ENCODE measurements at places on chromosomes 6 and 20. TPM values are rescaled to one million over a fixed set of nuclear protein-coding genes. Genes with fewer than 3 reads are reported as not detected.

VWA7 gene
- 6.4 TPM for total RNA-seq

GPSM3 gene
- 223 TPM for total RNA-seq

SLC17A9 gene
- 69.7 TPM for total RNA-seq

PRR18 gene
- not detected for total RNA-seq

C6orf163 gene
- total RNA-seq, result 1.5 TPM

TMEM217 gene
- 3.2 TPM for total RNA-seq

GHRH gene
- total RNA-seq, result not detected

BPI gene
- total RNA-seq, result not detected

DNA sequence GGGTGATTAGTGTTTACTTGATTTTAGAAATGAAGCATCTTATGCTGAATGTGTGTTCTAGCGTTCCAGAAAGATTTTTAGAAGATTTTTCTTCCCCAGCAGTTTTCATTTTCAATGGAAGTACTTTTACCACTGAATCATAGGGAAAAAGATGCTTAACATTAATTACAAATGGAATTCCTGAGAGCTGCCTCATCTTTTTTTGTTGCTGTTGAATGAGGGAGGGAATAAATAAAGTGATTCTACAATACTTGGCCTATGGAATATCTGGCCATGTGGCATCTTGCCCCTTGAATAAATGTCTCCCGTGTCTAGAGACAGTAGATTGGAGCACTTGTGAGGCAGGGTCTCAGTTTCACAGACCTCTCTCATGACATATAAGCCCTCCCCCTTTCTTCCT is 44.1 kb upstream of the SLC22A1 start:
- no peak overlapping the region for H3K27ac ChIP-seq
- no peak for DNase-seq
- no peak overlapping the region for H3K4me3 ChIP-seq
- no peaks in the 10 kb centered on the region for H3K27me3 ChIP-seq
- peaks cover 72% of the 10 kb centered on the region for H3K36me3 ChIP-seq

DNA sequence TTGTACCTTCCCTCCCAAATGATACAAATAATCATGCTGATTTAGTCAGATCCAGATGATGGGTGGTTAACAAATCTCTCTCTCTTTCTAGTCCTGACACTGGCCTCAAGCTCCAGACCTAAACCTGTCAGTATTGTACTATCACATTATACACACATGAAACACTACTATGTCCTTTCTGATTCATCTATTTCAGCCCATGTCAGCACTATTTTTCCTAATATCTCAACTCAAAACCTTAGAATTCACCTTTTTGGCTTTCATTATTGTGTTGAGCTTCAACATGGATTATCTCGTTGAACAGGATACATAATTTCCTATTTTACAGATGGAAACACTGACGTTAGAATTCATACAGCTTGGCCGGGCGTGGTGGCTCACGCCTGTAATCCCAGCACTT is 3.5 kb downstream of the PIGU start:
- H3K4me1 ChIP-seq, result peaks cover 16% of the 10 kb centered on the region
- H3K36me3 ChIP-seq, result peaks cover 2% of the 10 kb centered on the region
- no peaks in the 10 kb centered on the region for H3K27me3 ChIP-seq
- no peak overlapping the region for H3K4me3 ChIP-seq
- H3K27ac ChIP-seq, result no peak overlapping the region

DNA sequence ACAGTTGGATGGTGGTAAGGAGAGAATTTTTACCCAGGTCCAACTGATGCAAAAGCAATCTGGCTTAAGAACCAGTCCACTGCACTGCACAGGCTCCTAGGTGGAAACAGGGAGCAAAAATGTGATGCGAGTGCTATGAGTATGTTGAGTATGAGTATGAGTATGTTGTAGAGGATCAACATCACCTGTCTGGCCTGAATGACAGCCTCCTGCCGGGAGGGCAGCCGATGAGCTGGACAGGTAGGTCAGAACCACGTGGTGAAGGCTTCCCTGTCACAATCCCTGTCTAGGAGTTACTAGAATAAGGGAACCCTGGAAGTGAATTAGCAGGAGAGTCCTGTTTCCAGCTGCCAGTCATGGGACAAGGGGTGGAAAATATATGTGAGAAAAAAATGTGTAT is 44.3 kb upstream of the SNX9 start:
- H3K4me3 ChIP-seq, result no peak overlapping the region
- no peaks in the 10 kb centered on the region for H3K4me1 ChIP-seq
- no peak overlapping the region for H3K27ac ChIP-seq
- H3K36me3 ChIP-seq, result no peaks in the 10 kb centered on the region
- peaks cover 16% of the 10 kb centered on the region for H3K27me3 ChIP-seq

- H3K4me3 ChIP-seq, result no peak overlapping the region
- peaks cover 41% of the 10 kb centered on the region for H3K4me1 ChIP-seq
- peaks cover 35% of the 10 kb centered on the region for H3K36me3 ChIP-seq
- no peak overlapping the region for H3K27ac ChIP-seq
- DNase-seq, result no peak
Measured at GRCh38 chr6:131206463-131207251, 71.4 kb downstream of the AKAP7 start.

DNA sequence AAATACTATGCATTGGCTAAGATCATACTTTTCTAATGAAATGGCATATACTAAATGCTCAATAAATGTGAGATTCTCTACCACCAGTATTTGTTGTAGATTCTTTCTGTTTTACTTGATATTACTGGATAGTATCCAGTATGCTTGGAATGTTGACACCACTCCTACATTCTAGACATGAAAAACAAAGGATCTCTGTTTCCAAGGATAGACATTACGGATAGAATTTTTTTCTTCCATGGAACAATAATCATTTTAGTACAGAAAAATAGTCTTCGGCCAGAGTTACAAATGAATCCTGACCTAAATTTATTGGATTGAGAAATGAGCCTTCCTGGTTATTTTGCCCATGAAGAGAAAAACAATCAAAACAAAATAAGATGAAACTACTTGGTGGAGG is 258.2 kb upstream of the NT5E start:
- H3K4me3 ChIP-seq, result no peak overlapping the region
- H3K4me1 ChIP-seq, result no peaks in the 10 kb centered on the region
- DNase-seq, result no peak
- H3K27me3 ChIP-seq, result no peaks in the 10 kb centered on the region
- H3K36me3 ChIP-seq, result no peaks in the 10 kb centered on the region
- no peak overlapping the region for H3K27ac ChIP-seq

DNA sequence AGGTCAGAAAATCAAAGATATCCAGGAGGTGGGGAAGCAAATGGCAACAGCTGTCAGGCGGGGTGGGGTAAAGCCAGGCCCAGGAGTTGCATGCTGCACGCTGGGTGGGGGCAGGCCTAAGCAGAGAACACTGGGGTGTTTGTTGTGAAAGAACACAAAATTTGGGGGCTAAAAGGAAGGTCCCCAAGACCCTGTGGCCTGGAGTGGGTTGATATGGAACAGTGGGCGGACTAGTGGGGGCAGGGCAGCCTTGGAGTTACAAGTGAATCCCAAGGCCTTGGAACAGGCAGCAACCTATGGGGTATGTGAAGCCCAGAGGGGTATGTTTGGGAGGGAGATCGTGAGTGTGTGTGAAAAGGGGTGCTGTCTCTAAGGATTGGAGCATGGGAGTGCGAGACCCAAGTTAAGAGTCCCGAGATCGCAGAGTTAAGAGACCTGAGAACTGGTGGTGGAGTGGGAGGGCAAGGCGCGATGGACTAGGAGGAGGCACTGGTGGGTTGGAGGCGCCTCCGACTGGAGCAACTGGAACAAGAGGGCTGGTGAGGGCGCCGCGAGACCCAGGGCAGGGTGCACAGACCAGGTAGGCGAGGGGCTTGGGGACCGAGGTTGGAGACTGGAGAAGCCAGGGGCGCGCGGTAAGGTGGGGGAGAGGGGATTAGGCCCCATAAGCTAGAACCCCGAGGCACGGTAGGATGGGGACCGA is 658 bp downstream of the CUL7 start:
- peaks cover 41% of the 10 kb centered on the region for H3K36me3 ChIP-seq
- H3K4me1 ChIP-seq, result peaks cover 40% of the 10 kb centered on the region
- H3K27me3 ChIP-seq, result no peaks in the 10 kb centered on the region
- peak overlapping the region; percentile 99 for H3K27ac ChIP-seq
- peak; percentile 37 for DNase-seq

DNA sequence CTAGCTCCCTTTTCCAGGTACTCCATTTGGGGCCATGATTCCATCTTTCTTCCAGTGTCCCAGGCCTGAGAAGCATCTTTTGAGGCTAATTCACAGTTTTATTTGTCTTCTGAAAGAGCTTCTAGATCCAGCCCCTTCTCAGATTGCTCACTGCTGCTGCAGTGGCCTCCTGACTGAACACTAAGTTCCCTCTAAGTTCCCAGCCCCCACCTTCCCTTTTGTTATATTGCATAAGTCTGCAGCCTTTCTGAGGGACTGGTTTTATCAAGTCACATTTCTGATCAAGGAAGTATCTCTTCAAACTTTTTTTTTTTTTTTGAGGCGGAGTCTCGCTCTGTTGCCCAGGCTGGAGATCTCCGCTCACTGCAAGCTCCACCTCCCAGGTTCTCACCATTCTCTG is 10.7 kb downstream of the MAPRE1 start:
- no peak for DNase-seq
- peaks cover 70% of the 10 kb centered on the region for H3K36me3 ChIP-seq
- H3K27ac ChIP-seq, result peak overlapping the region; percentile 58
- peaks cover 46% of the 10 kb centered on the region for H3K4me1 ChIP-seq
- no peak overlapping the region for H3K4me3 ChIP-seq

GRCh38 chr6:126812651-126813050 is 305.8 kb upstream of the RSPO3 start:
- H3K27me3 ChIP-seq, result no peaks in the 10 kb centered on the region
- H3K27ac ChIP-seq, result no peak overlapping the region
- H3K36me3 ChIP-seq, result no peaks in the 10 kb centered on the region
- no peak for DNase-seq

- no peaks in the 10 kb centered on the region for H3K27me3 ChIP-seq
- H3K36me3 ChIP-seq, result peaks cover 40% of the 10 kb centered on the region
- peak; percentile 80 for DNase-seq
- peaks cover 5% of the 10 kb centered on the region for H3K4me1 ChIP-seq
- no peak overlapping the region for H3K4me3 ChIP-seq
Measured at GRCh38 chr6:37483917-37484785, 15.5 kb downstream of the CCDC167 start.

DNA sequence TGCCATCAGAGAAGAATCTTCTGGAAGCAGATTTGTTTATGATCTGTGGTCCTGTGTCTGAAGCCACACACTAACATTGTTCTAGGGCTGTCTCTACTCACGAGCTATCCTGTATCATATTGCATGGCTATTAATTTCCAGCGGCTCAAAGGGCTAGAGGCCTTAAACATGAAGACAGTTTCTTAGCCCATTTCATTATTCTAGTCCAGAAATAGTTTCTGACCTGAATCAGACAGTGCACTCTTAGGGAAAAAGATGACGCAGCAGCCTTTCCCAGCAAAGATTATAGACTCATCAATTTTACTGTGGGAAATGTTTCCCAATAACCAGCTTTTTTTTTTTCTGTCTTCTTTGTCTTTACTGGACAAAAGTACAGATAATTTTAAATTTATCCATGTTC is 105.3 kb upstream of the SUPT3H start:
- H3K36me3 ChIP-seq, result no peaks in the 10 kb centered on the region
- peaks cover 21% of the 10 kb centered on the region for H3K4me1 ChIP-seq
- H3K4me3 ChIP-seq, result no peak overlapping the region
- H3K27ac ChIP-seq, result no peak overlapping the region

- H3K36me3 ChIP-seq, result peaks cover 59% of the 10 kb centered on the region
- H3K27me3 ChIP-seq, result no peaks in the 10 kb centered on the region
- no peak overlapping the region for H3K4me3 ChIP-seq
- peaks cover 31% of the 10 kb centered on the region for H3K4me1 ChIP-seq
- H3K27ac ChIP-seq, result no peak overlapping the region
Measured at GRCh38 chr20:31746068-31746878, 7.2 kb downstream of the TPX2 start.

DNA sequence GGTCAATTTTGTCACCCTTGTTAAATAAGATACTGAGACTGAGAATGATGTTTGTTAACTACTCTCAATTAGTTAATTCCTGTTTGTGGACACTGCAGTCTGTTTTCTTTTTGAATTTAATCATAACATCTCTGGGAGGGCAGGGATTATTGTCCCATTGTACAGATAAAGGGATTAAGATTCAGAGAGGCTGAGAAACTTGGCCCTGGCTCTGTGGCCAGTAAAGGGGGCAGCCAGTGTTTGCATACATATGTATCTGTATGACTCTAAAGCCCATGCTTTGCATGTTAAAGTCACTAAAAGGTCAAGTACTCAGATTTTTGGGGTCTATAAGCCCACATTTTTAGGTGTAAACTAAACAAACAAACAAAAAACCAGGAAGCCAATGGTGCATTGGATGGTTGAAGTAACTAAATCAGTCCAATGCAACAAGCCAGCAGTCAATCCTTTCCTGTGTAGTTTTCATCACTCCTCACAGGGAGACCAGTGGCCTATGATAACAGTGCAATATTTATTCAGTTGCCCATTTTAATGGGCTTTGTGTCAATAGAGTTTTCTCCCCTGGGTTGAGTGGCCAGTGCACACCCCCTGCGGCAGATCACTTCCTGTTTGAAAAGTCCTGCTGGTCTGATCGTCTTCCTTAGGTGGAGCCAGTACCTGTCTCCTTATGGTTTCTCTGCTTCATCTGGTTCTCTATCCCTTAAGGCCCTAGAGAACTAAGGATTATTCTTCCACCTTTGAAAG is 106.7 kb downstream of the SLX4IP start:
- H3K4me3 ChIP-seq, result no peak overlapping the region
- DNase-seq, result no peak
- no peaks in the 10 kb centered on the region for H3K36me3 ChIP-seq

DNA sequence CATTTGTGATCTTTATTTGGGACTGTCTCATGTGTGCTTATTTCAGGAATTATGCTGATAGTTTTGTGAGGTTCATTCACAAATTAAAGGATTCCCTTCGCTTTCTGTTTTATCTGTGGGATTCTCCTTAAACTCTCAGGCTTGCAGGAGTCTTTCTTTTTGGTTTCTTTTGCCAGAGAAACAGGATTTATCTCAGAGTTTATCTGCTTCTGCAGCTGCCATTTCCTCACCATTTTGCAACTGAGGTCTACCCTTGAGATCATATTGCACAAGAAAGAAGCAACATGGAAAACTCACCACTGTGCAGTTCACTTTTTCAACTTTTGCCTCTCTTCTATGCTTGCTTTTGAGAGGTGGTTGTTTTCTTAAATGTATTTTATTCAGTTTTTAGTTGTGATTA is 201.0 kb downstream of the PRL start:
- H3K27me3 ChIP-seq, result no peaks in the 10 kb centered on the region
- H3K36me3 ChIP-seq, result no peaks in the 10 kb centered on the region
- peaks cover 4% of the 10 kb centered on the region for H3K4me1 ChIP-seq
- H3K4me3 ChIP-seq, result no peak overlapping the region
- H3K27ac ChIP-seq, result no peak overlapping the region

DNA sequence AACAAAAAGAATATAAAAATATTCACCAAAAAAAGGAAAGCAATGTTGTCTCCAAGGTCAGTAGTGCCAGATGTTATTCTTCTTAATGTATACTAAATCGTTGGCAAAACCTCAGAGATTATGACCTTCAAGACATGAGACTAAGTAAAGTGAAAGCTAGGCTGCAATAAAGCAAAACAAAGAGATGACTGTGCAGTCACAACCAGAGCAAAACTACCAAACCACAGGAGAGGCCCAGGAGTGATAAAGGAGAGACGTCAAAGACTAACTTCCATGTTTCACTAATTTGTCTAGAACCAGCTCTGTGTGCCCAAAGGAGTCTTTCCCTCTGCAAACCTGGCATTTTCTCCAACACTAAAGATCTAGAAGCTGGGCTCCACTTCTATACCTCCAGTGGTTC is 155.9 kb upstream of the POU3F2 start:
- H3K4me3 ChIP-seq, result no peak overlapping the region
- no peaks in the 10 kb centered on the region for H3K36me3 ChIP-seq
- no peaks in the 10 kb centered on the region for H3K27me3 ChIP-seq

All from activated CD8-positive, alpha-beta T cell treated with anti-CD3 and anti-CD28 coated beads, Interleukin-2, amount 10 ng/mL, durations not matched to agents 7 days and 5 days (primary cell).